ENCODE measurements at places on chromosomes 6 and 20.
A peak's percentile ranks its signal among the peaks of the same experiment; 100 is the strongest.

DNA sequence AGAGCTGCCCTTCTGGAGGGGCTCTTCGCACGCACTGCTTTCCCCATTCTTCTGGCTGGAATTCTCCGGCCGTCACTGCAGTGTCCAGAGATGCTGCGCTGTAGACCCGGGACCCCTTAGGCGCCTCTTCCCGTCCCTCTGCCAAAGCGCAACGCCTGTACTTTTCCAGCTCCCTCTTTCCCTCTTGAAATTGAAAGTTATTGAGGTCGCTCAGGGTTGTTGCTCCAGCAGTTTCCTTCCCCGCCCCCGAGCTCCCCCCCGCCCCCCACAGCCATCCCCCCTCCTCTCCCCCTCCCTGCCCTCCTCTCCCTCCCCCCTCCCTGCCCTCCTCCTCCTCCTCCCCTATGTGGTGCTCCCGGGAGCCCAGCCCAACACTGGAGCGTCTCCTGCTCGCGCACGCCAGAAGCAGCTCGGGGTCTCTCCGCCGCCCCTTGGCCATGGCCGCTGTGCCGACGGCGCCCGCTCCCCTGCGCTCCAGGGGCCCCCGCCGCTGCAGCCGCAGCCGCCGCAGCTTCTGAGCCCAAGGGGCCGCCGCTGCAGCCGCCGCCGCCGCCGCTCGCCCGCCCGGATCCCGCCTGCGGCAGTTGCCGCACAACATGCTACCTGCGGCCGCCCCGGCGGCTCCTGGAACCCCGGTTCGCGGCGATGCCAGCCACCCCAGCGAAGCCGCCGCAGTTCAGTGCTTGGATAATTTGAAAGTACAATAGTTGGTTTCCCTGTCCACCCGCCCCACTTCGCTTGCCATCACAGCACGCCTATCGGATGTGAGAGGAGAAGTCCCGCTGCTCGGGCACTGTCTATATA, at the start of gene RSPO3:
Gene RSPO3 (plus strand): TSS at position 374 of the 804 bp plus-strand sequence. CDS start 522 bp downstream, outside the sequence.
- DNase-seq, result no peak

- no peak for DNase-seq
Measured at GRCh38 chr20:53652859-53653517, 59.3 kb upstream of the ZNF217 start.

GRCh38 chr6:119234941-119235340, 114.6 kb downstream of the MAN1A1 start:
- no peak for DNase-seq

GRCh38 chr20:33829636-33830035, 18.5 kb downstream of the CHMP4B start:
- DNase-seq, result no peak

- no peak for DNase-seq
Measured at GRCh38 chr6:96862560-96862959, 25.3 kb upstream of the GPR63 start.

DNA sequence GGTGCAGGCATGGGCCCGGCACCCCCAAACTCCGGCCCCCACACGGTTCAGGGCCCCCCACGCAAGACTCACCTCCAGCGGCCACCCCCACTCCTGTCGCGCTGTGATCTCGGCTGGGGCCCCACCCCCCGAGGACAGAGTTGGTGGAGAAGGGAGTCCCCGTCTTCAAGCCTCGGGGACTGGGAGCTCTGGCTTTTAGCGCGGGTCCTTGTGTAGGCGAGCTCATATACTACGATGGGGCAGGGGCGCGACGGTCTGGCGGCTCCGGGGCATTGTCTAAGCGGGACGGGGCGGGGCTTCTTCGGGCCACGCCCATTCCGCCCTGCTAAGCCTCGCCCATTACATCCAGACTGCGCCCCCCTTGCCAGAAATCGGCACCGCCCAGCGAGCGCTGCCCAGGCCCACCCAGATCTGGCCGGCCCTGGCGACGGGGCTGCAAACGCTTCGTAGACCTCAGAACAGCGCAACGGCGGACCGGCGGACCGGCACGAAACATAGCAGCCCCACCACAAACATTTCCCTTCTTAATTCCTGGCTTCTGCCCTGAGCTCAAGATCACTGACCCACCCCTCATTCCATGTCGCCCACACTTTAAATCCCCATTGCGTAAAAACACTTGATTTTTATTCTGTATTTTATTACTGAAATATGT, 1.0 kb upstream of the DDAH2 start:
- DNase-seq, result peak; percentile 53

DNA sequence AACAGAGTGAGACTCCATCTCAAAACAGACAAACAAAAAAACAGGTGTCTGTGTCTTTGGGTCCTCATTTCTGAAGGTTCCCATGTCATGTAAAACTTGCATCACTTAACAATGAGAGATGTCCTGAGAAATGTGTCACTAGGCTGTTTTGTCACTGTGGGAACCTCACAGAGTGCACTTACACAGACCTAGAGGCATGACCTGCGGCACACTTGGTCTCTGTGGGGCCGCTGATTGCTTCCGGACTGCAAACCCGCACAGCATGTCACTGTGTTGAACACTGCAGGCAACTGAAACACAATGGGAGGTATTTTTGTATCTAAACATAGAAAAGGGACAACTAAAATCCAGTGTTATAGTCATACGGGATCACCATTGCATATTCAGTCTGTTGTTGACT, 42.3 kb upstream of the TMEM181 start:
- DNase-seq, result no peak

- DNase-seq, result no peak
Measured at GRCh38 chr6:144338951-144339700, 54.0 kb downstream of the UTRN start.

DNA sequence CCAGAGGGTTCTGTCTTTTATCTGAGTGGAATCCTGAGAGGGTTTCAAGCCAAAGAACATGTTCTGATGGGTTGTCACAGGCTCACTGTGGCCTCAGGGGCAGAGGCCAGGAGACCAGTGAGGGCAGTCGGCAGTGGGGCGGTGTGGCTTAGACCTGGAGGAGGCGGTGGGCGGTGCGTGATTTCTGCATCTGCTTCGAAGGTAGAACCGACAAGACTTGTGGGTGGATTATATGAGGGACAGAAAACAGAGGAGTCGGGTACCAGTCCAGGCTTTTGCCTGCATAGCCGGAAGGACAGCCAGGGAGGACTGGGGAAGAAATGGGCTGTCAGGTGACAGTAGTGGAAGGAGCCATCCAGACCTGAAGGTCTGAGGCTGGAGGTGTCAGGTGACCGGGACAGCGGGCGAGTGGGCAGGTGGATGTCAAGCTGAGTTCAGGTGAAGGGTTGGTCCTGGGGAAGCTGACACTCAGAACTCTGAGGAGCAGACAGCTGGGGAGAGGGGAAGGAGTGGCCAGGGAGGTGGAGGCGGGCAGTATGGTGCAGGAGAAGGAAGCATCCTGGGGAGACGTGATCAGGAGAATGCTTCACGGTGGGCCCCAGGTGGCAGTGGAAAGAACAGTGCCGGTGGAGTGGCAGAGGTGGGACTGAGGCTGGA, 3.1 kb downstream of the CTSZ start:
- DNase-seq, result no peak

GRCh38 chr6:12956991-12957320, 240.4 kb downstream of the PHACTR1 start:
- no peak for DNase-seq

GRCh38 chr20:58374906-58375758, 13.9 kb upstream of the VAPB start:
- no peak for DNase-seq

GRCh38 chr6:112413780-112414179, 66.7 kb downstream of the RFPL4B start:
- DNase-seq, result no peak

- DNase-seq, result no peak
Measured at GRCh38 chr20:59786801-59787537, 146.5 kb downstream of the SYCP2 start.

DNA sequence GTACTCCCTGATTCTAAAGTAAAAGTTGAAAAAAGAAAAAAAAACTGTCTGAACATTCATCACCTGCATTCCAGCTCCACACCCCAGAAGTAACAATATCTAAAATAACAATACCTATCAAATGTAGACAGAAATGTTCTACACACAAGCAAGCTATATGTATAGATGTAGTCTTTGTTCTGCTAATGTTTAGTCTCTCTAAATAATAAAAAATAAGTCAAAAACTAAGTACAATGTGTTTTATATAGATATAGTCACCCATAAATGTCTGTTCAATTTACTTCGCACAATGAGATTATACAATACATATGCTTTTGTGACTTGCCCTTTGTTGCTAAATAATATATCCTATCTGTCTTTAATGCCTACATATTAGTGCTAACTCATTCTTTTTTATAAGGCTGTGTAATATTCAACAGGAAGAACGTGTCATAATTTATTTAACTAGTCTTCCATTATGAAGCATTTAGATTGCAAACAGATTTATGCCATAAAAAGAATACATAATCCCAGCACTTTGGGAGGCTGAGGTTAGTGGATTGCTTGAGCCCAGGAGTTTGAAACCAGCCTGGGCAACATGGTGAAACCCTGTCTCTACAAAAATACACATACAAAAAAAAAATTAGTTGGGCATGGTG, 216.2 kb upstream of the ZNF217 start:
- DNase-seq, result peak; percentile 15

- no peak for DNase-seq
Measured at GRCh38 chr6:45966797-45967196, 48.9 kb downstream of the CLIC5 start.

GRCh38 chr6:16654701-16655100, 106.6 kb downstream of the ATXN1 start:
- DNase-seq, result no peak

DNA sequence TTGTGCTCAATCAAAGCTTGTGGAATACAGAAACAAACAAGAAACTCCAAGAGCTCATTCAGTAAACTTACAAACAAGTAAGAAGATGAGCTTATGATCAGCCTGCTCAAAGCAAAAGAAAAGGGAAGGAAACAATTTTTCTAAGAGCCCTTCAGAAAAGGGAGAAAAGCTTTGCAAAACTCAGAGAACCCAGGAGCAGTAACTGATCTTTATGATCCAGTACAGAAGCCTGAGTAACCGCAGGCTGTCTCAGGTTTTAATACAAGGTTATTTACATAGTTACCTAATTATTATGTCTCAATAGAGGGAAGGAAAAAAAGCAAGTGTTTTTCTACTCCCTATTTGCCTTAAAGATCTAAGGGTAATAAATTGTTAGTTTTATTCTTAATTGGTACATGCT, 226.5 kb downstream of the MAFB start:
- no peak for DNase-seq

GRCh38 chr6:116323863-116324262, 44.1 kb upstream of the TSPYL1 start:
- no peak for DNase-seq

All from BJ (cell line).